ENCODE measurements at places on chromosomes 3 and 15.
A peak's percentile ranks its signal among the peaks of the same experiment; 100 is the strongest.

- DNase-seq, result no peak
These were observed 340.6 kb downstream of the PTPRG start for GRCh38 chr3:61901986-61902385.

DNA sequence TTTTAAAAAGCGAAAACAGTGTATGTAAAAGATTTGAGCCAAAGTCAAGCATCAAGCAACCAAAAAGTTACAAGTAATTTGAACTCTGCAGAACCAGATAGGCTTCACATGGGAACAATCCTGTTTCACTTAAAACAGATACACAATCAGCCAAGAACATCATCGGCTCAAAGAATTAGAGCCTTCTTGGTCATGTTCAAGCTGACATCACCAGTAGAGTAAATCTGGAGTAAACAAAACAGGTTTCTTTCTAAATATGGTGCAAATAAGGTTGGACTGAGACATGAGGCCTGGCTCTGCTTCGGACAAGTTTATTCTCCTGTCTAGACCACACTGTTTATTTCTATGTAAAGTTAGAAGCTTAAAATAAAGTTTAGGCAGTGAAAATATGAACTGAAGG, 116.0 kb downstream of the GMNC start:
- DNase-seq, result peak; percentile 3

DNA sequence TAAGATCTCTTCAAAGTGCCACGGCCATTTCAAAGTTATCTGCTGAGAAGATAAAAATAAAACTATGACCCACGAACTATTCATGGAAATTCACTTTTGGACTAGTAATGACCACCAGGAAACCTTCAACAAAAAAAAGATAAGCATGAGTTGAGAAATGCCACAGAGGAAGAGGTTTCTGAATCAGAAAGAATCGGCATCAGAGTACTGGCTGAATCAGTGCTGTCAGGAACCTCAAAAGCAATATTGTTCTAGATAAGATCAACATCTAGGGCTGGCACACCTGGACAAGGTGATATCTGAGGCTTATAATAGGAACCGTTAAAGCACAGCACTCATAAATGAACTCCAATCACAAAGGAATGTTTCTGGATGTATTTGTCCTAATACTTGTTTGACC, 72.7 kb downstream of the PEAK1 start:
- DNase-seq, result no peak

GRCh38 chr3:25293736-25294135, 134.3 kb upstream of the RARB start:
- peak; percentile 1 for DNase-seq

GRCh38 chr3:170644711-170645110, 58.8 kb upstream of the SLC7A14 start:
- DNase-seq, result peak; percentile 33

GRCh38 chr15:44798826-44799225, 62.5 kb downstream of the TRIM69 start:
- no peak for DNase-seq

- DNase-seq, result no peak
These were observed 732.7 kb downstream of the PDCD6IP start for GRCh38 chr3:34531156-34531555.

- DNase-seq, result no peak
These were observed 107.7 kb downstream of the CHCHD4 start for GRCh38 chr3:14016900-14017475.

- no peak for DNase-seq
These were observed 801.2 kb upstream of the ARPP21 start for GRCh38 chr3:34837848-34838741.

- no peak for DNase-seq
These were observed 39.0 kb downstream of the SHC4 start for GRCh38 chr15:48924528-48925393.

DNA sequence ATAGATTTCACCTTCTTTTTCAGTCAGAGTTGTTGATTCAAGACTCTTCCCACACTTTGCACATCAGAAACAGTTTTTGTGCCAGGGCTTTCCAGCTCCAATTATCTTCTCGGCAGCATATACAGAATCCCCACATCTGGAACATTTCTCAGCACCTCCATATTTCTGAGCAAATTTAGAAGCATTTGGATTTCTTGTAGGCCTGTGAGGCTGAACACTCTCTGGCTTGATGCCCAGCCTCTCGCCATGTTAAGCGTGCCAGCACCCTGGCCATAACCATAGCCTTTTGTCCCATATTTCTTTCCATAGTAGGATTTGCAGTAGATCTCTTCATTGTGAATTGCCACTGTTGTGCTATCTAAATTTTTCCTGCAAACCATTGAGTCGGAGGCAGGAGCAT, 28.3 kb downstream of the CD80 start:
- DNase-seq, result no peak

DNA sequence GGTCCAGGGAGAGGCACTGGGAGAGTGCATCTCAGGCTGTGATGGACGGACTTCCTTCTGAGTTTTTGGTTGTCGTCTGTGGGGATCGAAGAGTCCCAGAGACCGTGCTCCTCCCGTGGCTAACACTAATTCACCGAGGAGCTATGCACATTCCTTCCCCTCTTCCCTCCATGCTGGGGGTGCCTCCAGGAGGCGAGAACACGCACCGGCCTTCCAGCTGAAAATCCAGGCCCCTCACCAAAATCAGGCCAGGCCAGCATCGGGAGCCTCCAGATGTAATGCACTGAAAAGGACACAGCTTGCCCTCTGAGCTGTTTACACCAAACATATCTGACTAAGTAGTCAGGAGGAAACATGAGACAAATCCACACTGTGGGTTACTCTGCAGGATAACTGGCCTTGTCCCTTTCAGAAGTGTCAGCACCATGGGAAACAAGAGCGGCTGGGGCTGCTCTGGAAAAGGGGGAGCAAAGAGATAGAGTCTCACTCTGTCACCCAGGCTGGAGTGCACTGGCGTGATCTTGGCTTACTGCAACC, 5.5 kb downstream of the RNU5B-1 start:
- peak; percentile 58 for DNase-seq

DNA sequence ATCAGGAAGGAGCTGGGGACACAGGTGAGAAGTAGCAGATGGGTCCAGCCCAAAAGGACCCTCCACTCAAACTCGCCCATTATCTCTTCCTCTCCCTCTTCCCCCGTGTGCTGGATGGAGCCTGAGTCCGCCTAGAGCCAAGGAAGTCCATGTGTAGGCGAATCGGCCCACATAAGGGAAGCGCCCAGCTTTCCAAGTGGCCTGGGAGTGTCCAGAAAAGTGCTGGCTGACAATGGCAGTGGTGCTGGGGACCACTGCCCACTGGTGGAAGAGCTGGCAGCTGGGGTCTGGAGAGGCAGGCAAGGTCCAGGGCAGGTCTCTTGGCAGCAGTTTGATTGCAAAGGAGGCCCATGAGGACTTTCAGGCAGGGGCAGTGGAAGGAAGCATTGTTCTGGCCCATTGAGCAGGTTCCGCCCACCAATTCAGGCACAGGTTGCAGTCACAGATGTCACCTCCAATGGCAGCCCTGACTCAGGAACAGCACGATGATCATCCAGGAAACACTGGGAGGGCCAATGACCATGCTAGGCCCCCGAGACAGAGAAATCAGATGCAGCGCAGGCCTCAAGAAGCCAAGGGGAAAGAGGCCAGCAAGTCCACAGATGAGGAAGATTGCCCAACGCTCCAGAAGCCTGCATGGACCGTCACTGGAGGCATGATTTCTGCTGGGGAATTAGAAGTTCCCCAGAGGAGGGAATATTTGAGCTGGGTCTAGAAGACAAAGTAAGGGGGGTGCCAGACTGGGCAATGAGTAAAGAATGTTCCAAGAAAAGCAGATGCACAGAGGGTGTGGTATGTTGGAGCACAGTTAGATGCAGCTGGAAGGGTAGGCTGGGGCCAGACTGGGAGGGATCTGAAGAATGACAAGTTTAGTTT, 3.0 kb downstream of the MFGE8 start:
- peak; percentile 86 for DNase-seq

GRCh38 chr3:133572158-133573053, 1.1 kb upstream of the CDV3 start:
- DNase-seq, result peak; percentile 7

GRCh38 chr3:129059311-129059958, 1.1 kb upstream of the GP9 start:
- DNase-seq, result no peak

DNA sequence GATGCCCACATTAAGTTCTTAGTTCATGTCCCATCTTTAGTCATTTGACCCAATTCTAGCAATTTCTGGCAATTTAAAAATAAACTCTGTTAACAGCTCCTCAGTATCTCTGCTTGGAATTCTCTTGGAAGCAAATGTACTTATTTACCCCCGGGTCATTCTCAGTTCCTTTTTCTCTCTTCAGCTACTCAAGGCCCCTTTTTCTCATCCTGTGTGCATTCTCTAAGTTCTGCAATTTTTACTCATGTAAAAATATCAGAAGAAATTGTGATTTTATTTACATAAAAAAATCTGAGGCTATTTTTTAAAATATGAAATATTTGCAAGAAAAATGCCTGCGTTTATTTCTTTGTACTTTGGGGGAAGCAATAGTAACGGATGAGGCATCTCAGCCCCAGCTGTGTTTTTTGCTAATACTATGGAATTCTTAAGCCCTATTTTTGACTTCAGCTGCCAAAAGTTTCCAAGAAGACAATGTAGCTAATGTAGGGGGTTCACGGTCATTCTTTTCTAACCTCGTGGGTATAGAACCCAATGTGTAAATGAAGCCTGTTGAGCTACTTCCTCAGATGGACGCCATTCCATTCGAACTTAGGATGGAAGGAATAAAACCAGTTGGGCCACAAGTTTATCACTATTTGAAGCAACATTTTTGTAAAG, 20.0 kb downstream of the CERS3 start:
- no peak for DNase-seq

GRCh38 chr3:33063651-33064051, 33.3 kb downstream of the GLB1 start:
- DNase-seq, result peak; percentile 42

- DNase-seq, result no peak
These were observed 355.3 kb downstream of the TBC1D5 start for GRCh38 chr3:17387108-17387507.

- peak; percentile 13 for DNase-seq
These were observed 50.8 kb upstream of the PPARG start for GRCh38 chr3:12237912-12238650.

GRCh38 chr3:140343211-140344081, 334.4 kb upstream of the TRIM42 start:
- no peak for DNase-seq

DNA sequence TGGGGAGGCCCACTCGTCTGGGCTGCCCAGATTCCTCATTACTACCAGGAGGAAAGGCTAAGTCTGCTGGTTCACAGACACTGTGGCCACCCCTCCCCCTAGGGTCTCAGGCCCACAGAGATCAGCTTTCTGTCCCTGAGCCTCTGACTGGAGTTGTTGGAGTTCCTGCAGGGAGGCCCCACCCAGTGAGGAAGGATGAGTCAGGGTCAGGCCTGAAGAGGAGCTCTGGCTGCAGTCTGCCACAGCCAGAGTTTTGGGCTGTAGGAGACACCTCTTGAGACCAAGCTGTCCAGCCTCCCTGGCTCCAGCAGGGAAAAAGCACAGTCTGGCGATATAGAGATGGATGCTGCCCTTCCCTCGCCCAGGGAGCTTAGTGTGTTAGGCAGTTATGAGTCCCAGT, 720.9 kb upstream of the SEMA6D start:
- DNase-seq, result no peak

DNA sequence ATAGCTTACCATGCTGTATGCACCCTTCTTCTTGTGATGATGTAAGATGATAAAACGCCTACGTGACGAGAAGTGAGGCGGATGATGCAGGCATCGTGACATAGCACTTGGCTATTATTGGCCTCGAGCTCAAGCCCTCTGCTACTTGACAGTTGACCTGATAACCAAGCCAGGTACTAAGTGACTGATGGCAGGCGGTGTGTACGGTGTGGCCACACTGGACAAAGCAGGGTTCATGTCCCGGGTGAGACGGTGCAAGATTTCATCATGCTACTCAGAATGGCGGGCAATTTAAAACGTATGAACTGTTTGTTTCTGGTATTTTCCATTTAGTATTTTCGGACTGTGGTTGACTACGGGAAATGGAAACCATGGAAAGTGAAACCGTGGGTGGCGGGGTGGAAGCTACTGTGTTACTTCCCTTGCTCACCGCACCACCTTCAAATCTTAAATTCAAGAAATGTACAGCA, 57.7 kb downstream of the SLC12A8 start:
- DNase-seq, result no peak

GRCh38 chr3:133977568-133977967, 52.2 kb downstream of the SLCO2A1 start:
- no peak for DNase-seq

DNA sequence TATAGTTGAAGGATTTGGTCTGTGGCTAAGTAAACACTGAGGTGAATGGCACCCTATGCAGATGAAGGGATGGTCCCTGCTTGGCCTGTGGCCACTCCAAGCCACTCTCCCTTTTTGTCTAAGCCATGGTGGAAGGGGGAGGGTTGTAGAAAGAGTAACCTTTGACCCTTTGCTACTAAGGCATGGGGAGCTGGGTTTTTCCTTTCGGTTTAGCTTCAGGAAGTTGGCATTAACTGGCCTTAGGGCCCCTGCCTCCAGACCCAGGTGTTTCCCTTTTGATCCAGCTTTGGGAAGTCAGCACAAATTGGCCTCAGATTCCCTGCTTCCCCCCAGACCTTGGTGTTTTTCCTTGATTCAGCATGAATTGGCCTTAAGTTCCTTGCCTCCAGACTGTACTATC, 49.5 kb downstream of the EFCAB12 start:
- no peak for DNase-seq

DNA sequence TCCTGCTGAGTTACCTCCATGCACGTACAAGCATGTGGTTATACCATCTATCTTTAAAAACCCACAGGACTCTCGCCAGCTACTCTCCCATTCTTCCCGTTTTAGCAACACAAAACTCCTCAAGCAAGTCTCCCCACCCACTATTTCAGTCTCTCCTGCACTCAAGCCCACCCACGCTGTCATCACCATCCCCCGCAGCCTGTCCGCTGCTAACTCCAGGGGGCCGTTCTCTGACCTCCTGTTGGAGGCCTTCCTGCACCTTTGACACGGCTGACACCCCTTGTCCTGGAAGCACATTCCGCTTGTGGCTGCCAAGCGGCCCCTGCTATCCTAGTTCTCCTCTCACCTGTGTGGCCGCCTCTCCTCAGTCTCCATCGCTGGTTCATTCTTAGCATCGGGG, 7.5 kb upstream of the PCSK6 start:
- no peak for DNase-seq

GRCh38 chr3:58986654-58987053, 63.2 kb downstream of the CFAP20DC start:
- DNase-seq, result no peak

DNA sequence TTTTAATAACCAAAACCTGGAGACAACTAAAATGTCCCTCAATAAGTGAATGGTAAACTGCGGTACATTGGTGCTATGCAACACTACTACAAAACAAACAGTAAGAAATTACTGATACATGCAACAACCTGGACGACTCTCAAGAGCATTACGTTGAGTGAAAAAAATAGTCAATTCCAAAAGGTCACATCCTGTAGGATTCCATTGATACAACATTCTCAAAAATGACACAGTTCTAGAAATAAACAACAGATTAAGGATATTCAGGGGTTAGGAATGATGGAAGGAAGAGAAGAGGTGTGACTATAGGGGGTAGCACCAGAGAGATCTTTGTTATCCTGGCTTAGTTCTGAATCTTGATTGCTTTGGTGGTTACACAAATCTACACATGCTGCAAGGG, 72.2 kb downstream of the ZNF148 start:
- peak; percentile 25 for DNase-seq

GRCh38 chr3:94063496-94064119, 747 bp downstream of the NSUN3 start:
- no peak for DNase-seq

Measured in fibroblast of gingiva (primary cell).